Cortex of kidney (tissue), 1 donor: ENCODE measurements at places on chromosomes 4 and X.

GRCh38 chr4:86531440-86531839 lies 62.7 kb upstream of the PTPN13 start:
- DNase-seq = no peak

DNA sequence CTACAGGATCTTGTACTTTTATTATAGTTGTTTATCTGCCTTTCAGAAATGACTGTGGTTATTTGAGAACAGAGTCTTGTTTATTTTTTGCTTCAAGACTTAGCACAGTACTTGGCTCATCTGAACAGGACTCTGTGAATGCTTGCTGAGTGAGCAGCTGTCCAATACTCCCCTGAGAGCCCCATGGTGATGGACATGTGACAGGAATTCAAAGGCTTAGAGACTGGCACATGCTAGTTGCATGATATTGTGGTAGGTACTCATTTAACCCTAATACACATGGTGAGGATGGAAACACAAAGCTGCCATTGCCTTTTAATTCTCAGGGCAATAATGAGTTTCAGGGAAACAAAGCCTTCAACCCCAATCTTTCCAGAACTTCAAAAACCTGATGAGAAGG lies 97.3 kb downstream of the GEMIN8 start:
- no peak for DNase-seq

DNA sequence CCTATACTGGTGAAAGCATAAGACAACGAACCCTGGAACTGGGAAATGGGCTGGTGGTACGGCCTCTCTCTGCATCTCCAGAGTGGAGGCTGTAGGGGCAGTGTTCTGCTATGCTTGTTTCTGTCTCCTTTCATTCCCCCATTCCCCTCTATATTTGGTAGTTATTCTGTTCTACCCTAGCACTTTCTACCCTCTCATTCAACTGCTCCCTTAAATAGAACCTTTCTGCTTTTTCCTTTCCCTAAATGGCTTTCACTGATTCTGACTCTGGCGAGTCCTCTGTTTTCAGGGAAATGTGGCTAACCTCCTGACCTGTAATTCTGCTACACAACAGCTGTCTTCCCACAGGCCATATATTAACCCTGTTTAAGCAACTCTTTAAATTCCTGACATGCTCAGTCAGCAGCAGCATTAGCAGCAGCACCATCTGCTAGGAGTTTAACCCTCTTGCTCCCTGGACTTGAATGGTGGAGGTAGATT lies 94.2 kb downstream of the CXCL13 start:
- DNase-seq = no peak

DNA sequence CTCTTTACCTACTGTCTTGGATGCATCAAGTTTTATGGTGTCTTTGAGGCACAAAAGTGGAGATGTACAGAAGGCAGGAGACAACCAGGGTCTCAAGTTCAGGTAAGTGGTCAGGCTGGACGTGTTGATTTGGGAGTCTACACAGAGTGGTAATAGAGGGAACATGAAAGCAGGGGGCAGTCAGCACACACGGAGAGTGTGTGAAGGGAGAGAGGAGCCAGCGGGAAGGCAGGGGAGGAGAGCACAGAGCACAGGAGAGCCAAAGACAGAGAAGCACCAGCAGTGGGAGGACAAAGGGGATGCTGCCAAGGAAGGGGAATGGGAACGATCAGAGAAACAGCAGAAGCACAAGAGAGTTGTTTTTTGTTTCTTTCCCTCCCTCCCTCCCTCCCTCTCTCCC lies 32.9 kb downstream of the TMEM150C start:
- DNase-seq = no peak

GRCh38 chr4:122879001-122879400 lies 43.4 kb downstream of the NUDT6 start:
- no peak for DNase-seq

DNA sequence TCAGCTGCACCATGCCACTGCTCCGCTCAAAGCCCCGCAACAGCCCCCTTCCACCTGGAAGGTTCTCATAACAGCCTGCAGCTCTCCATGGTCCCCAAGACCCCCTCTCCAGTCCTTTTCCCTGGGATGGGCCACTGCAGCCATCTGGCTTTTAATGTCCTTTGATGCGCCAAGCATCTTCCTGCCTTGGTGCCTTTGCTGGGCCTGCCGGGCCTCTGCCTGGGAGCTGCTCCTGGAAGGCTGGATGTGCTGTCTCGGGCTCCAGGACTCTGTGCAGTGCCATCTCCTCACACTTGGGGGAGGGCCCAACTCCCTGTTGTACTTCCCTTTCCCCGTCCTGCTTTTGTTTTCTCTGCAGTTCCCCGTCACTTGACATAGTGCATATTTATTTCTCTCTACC lies 60.3 kb downstream of the TAPT1 start:
- DNase-seq = no peak

DNA sequence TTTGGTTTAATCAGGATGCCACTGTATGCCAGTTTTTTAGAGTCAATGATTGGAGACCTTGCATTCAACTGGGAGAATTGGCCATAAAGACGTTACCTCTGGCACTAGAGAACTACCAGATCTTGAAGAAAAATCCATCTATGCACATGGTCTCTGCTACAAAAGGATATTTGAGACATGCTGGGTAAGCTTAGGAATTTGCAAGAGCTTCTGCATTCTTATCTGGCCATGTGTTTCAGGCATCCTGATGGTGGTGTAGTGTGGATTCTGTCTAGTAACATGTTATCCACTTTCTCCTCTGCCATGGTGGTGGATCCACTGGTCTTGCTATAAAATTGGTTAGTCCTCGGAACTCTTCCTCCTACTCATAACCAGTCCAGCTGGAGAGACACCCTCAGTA lies 185.3 kb upstream of the WDFY3 start:
- DNase-seq = no peak

DNA sequence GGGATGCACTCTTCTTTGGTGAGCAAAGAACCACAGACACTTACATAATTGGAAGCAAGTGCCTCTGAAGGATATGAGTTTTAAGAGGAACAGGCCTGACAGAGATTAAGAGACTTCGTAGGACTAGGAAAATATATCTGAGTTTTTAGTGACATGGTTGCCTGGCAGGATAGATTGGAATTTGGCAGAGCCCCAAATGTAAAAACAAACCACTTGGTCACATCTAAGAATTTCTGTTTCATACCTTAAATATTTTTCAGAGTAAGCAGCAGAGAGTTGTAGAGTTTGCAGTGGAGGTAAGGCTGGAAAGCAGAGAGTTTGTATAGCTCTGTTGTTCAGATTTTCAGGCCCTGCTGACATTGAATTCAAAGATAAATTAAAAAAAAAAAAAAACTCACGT lies 150.1 kb upstream of the MAGEB2 start:
- no peak for DNase-seq

DNA sequence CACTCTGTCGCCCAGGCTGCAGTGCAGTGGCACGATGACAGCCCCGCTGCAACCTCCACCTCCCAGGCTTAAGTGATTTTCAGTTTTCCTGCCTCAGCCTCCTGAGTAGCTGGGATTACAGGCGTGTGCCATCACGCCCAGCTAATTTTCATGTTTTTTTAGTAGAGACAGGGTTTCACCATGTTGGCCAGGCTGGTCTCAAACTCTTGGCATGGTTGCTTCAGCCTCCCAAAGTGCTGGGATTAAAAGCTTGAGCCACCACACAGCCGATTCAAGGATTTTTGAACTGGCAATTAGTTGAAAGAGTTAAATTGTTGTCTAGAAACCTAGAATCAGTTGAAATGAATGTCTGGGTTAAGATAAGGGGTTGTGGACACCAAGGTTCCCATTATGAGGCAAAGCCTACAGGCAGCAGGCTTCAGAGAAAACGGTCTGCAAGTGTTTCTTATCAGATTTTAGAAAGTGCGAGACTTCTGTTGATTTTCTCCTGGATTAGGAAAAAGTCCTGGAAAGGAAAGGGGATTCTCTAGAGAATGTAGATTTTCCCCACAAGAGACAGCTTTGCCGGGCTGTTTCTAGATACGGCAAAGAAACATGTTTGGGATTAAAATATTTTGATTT lies 8.3 kb upstream of the CCNI start:
- no peak for DNase-seq

DNA sequence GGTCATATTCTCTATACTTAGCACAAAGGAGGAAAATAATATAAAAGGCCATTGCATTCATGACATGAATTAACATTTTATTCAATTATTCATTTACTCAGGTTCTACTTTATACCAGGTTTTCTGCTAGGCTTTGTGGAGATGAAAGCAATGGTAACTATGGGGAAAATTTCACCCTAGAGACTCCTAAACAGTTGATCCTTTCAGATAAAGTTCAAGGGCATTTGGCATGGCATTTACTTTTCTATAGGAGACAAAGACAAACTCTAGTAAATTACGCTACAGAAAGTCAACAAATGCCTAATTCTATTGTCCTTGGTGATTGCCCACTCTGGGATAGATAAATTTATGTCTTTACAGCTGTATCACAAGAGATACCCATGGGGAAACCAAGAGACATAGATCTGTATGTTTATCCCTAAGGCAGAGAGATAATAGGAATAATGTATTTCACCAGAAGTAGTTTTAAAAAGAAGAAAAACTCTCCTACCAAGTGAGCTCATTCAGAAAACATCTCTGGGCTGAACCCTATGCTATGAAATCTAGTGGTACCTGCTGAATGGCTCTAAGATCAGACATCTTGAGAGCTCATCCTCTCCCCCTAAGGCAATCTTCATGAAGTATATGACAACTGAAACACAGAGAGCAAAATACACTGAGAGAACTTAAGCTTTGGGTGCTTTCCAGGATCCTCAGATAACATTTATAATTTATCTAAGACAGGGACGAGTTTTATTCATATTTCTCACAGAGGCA lies 316.7 kb downstream of the ANTXR2 start:
- DNase-seq = no peak

- DNase-seq = no peak
Observed at GRCh38 chr4:41455206-41455605, 82.8 kb upstream of the LIMCH1 start.

- no peak for DNase-seq
Observed at GRCh38 chr4:77184974-77185373, 28.0 kb downstream of the CCNG2 start.

DNA sequence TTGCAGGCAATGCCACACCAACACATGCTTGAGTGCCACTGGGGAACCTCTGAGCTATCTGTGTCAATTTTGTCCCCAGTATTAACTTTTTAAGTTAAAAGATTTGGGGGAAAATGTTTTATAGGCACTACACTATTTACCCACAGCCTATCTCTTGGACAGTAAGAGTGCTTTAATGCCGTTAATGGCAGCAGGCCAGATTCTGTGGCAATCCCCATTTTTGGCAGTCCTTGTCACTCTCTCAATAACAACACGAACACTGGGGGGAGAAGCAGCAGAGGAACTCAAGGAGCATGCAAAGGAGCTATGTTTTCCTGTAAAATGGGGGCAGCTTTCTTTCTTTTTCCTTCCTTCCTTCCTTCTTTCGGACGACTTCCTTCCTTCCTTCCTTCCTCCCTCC lies 168.6 kb downstream of the NSUN7 start:
- DNase-seq = no peak

- DNase-seq = no peak
Observed at GRCh38 chr4:5527211-5527610, 181.1 kb downstream of the EVC2 start.

- no peak for DNase-seq
Observed at GRCh38 chrX:12497832-12498591, 293.2 kb upstream of the PRPS2 start.

GRCh38 chrX:38646129-38646528 lies 84.8 kb downstream of the TSPAN7 start:
- no peak for DNase-seq

GRCh38 chrX:12967711-12968465 lies 7.0 kb upstream of the TMSB4X start:
- DNase-seq = no peak

GRCh38 chr4:71221510-71222466 lies 117.0 kb upstream of the SLC4A4 start:
- no peak for DNase-seq

- no peak for DNase-seq
Observed at GRCh38 chrX:53237056-53237455, 12.0 kb upstream of the KDM5C start.

- no peak for DNase-seq
Observed at GRCh38 chrX:7263330-7263729, 115.4 kb upstream of the PUDP start.

DNA sequence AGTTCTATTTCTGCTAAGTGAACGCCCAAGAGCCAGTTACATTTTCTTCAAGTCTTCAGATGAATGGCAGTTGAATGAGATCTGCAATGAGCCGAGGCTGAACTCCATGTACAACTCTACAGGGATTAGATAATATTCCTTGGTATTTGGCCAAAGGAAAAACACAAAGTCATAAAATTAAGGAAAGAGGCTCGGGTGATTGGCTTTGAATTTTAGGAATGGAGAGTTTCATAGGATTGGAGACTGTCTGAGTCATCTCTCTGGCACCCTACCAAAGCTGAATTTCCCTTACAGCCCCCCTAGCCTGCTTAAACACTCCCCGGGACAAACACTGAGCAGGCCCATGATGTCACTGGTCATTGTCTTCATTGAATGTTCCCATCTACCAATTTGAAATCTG lies 188.0 kb upstream of the C1QTNF7 start:
- DNase-seq = no peak

DNA sequence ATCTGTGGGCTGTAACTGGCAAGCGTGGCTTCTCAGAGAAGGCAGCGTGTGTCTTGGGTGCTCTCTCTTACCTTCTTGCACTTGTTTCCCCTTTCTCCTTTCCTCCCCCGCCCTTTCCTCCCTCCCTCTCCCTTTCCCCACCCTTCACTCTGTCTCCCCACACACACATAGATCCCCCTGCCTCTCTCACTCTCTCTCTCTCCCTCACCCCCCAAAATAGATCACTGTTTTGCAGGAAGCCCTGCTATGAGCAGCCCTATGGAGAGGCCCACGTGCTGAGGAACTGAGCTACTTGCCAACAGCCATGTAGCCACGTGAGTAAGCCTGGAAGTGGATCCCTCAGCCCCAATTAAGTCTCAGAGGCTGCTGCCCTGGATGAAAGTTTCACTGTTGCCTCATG lies 4.3 kb upstream of the PNMA6E start:
- DNase-seq = no peak
